Ammon's horn (tissue), 1 donor: ENCODE measurements at places on chromosomes 6 and 20.

- DNase-seq: no peak
Measured at GRCh38 chr20:39103732-39104131, 141.6 kb downstream of the DHX35 start.

DNA sequence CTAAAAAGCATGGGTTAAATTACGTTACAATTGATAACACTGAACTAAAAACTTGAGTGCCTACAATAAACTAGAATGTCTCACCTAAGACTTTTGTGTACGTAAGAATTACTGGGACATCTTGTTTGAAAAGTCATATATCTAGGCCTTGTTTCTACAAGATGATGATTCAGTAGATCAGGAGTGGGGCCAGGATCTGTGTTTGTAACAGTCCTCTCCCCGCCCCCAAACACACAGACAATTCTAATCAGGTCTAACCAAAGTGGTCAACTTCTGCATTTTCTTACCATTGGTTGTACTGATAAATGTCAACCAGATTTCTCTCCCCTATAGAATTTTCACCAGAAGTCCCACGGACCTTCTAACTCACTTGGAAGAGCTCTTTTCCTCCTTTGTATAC lies 56.9 kb downstream of the RAMACL start:
- no peak for DNase-seq

- no peak for DNase-seq
Measured at GRCh38 chr6:112289038-112289566, 34.7 kb upstream of the LAMA4 start.

GRCh38 chr6:81894788-81895271 lies 142.3 kb upstream of the TENT5A start:
- DNase-seq: peak; percentile 98

- DNase-seq: peak; percentile 52
Measured at GRCh38 chr6:36848658-36849441, 9.6 kb upstream of the CPNE5 start.

DNA sequence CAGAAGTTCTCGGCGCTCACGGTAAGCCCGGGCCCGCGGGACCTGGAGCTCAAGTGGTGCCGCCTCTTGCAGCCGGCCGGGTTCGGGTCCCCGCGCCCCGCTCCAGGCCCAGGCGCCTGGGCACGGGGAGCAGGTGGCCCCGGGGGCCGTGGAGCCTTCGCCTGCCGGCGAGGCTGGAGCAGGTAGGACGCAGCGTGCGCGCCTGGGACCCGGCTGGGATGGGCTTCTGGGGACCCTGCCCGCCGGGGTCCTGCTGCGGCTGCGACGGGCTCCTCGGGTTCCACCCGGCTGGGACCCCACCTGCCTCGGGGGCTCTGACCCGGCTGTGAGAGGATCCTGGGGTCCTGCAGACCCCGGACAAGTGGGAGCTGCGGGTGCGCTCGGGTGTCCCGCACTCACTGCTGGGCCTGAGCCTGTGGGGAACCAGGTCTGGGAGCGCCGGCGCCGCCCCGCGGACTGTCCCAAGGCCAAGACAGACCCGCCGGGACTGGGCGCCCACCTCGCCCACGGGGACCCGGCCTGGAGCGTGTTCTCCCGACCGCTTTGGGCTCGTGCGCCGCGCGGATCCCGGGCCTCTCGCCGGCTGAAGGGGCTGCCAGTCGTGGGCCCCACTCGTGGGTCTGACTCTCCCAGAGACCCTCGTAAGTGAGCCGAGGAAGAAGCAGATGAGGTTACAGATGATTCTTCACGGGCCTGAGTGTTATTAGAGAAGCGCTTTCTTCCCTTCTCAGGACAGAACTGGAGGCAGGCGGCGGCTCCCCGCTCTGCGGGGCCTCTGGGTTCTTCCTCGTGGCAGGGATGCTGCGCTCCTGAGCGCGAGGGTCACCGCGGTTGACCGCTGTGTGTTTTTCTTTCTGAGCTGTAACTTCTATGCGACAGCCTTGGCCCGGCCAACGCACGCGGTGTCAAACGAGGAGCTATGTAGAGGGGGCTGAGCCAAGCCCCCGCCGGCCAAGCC lies 729 bp downstream of the SMOC2 start:
- no peak for DNase-seq

- peak; percentile 83 for DNase-seq
Measured at GRCh38 chr6:109526905-109527628, 44.0 kb upstream of the ZBTB24 start.

- DNase-seq: peak; percentile 90
Measured at GRCh38 chr6:27374824-27375612, 13.5 kb upstream of the ZNF391 start.

DNA sequence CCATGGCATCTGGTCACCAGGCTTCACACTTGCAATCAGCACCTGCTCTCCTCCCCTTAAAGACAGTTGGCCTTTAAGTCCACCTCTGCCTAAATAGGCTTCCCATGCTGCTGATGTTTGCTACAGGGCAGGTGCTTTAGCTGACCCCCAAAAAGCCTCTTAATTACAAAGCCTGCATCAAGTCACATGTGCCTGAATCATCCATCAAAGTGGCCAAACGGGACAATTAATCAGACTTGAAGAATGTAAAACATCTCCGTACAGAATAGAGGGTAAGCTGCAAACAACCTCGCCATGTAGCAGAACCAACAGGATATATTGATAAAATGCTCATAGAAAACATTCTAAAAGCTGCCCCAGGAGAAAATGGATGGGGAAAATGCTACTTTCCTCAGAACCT lies 7.4 kb downstream of the LY86 start:
- DNase-seq: no peak

DNA sequence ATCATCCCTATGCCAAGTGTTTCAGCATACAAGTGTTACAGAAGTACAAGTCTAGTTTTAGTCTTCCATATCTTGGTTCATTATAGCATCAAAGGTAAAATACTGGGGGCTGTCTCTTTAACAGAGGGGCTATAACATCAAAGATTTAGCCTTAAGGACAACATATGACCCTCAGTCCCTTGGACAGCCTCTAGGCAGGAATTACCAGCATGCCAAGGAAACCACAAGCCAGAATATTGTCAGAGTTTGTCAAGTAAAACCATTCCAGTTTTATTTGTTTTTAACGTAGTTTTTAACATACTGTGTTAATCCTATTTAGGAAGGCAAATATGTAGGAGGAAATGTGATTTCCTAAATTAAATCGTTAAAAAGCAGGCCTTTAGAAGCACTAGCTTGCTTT lies 18.6 kb downstream of the ZKSCAN8 start:
- no peak for DNase-seq

DNA sequence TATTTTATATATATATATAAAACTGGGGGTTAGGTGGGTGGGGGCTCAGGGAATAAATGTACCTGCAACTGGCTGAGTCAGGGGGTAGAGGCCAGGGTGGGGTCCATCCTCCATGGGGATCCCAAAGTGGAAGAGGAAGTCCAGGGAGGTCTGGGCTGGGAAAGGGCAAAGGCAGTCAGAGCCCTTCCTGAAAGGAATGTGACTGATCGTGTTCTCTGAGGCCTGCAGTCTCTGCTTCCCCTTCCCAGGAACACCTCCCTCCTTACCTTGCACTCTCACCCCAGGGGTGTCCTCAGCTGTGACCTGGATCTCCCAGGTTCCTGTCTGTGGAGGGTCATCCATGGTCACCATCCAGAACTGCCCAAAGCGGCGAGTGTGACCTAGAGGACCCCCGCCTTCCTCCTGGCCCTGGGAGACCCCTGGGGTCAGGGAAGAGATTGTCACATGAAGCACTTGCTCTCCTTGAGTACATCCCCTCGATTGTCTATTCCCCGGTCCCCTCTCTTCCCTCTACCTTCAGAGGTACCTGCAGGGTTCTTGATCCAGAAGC lies 4.7 kb downstream of the SAPCD1 start:
- DNase-seq: no peak

DNA sequence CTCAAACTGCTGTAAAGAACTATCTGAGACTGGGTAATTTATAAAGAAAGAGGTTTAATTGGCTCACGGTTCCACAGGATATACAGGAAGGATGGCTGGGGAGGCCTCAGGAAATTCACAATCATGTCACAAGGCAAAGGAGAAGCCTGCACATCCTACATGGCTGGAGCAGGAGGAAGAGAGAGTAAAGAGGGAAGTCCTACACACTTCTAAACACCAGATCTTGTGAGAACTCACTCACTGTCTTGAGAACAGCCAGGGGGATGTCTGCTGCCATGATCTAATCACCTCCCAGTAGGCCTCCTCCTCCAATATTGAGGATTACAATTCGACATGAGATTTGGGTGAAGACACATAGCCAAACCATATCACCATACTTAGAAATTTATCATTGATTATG lies 1307.0 kb upstream of the GJE1 start:
- no peak for DNase-seq

DNA sequence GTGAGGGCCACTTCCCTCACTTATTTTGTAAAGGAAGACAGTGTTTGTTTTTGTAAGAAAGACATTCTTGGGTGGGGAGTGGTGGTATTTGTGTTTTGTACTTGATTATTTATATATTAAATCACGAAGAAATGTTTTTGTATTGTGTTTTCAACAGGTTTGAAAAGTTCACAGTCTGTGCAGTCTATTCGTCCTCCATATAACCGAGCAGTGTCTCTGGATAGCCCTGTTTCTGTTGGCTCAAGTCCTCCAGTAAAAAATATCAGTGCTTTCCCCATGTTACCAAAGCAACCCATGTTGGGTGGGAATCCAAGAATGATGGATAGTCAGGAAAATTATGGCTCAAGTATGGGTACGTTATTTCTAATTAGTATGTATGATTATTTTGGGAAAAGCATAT lies 137.2 kb downstream of the NCOA3 start:
- DNase-seq: no peak

- DNase-seq: no peak
Measured at GRCh38 chr6:38975621-38976049, 72.9 kb upstream of the GLP1R start.

GRCh38 chr6:17268114-17268513 lies 13.0 kb upstream of the RBM24 start:
- no peak for DNase-seq

- no peak for DNase-seq
Measured at GRCh38 chr6:24004062-24004461, 122.0 kb upstream of the NRSN1 start.

DNA sequence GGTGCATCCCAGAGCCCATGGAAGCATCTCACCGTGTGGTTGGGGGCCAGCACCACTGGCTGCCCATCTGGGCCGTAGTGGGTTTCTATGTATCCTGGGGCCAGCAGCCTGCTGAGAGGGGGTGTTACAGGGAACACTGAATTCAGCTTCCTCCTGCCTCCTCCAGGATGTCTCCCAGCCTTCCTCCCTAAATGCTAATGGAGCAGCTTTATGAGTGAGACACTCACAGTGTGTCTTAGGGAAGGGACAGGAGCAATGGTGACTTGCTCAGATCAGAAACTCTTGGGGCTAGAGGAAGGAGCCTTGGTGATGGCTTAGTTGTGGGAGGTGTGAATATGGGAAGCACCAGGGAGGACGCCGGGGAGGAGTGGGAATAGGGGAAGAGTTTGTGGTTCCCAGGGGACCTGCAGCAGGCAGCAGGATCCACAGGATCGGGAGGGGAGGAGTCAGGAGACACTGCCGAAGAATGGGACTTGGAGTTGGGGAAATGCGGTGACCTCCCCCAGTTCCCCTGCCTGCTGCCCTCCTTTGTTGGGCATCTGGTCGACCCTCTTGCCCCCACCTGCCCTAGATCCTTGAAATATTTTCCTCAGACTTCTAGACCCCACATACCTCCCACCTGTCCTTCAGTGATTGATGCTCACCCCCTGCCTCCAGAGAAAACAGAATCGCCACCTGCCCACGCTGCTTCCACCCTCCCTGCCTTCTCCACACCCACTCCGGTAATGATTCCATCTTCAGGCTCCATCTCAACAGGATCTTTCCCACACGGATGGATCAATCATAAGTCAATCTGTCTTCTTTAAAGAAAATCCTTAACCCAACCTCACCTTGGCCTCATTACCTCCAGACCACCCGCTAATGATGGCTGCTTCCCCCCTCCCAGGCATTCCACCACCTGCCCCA lies 6.6 kb downstream of the ADAM33 start:
- no peak for DNase-seq

DNA sequence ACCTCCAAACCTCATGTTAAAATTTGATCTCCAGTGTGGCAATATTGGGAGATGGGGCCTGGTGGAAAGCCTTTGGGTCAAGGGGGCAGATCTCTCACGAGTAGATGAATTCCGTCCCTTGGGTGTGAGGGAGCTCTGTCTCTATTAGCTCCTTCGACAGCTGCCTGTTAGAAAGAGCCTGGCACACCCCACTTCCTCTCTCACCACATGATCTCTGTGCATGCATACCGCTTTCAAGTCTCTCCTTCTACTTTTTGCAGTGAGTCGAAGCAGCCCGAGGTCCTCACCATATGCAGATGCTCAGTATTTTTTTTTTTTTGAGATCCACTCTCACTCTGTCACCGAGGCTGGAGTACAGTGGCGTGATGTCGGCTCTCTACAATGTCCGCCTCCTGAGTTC lies 176.9 kb downstream of the SYNDIG1 start:
- peak; percentile 56 for DNase-seq

GRCh38 chr20:35907017-35907701 lies 47.1 kb downstream of the SCAND1 start:
- no peak for DNase-seq

GRCh38 chr6:137866914-137867684 lies at the start of gene TNFAIP3:
Gene TNFAIP3, plus strand, starts transcription at chr6:137867259. Its CDS starts 3,969 bp downstream, at chr6:137871228.
- peak; percentile 90 for DNase-seq

- no peak for DNase-seq
Measured at GRCh38 chr6:47479140-47479508, 1.5 kb downstream of the CD2AP start.

- no peak for DNase-seq
Measured at GRCh38 chr6:157104803-157105202, 218.5 kb downstream of the TMEM242 start.

DNA sequence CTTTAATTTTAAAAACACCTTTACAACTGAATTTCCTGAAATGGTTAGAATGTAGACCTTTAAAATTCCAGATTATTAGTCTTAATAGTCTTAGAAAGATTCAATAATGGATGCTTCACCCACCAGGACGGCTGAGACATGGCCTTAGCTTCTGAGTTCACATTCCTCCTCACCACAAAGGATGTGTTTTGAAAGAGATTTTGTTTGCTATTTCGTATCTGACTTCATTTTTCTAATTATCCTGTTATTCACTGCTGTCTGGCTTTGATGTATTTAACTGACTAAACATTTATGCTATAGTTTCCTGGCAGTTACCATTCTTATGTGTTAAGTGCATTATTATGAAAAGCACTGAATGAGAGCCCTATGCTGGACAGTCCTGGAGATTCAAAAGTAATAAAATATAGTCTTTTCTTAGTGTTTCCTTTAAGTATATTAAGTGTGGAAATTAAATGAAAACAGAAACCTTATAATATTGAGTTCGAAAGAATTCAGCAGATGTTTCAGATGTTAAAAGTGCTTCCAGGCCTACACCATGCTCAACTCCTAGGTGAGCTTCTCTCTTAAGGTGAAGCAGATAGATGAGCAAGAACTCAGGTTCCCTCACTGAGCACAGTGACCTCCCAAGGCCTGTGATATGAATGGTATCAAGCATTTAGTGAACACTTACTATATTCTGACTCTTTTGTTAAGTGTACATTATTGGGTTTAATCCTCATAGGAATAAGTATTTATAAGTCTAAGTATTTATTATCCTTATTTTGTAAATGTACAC lies 40.3 kb downstream of the MAP3K4 start:
- DNase-seq: no peak

- no peak for DNase-seq
Measured at GRCh38 chr20:48957533-48957932, 36.0 kb downstream of the ARFGEF2 start.

GRCh38 chr6:112936504-112936903 lies 589.4 kb downstream of the RFPL4B start:
- no peak for DNase-seq
